ENCODE measurements at places on chromosomes 5 and 9. TPM values are rescaled to one million over a fixed set of nuclear protein-coding genes. Genes with fewer than 3 reads are reported as not detected.

GRCh38 chr9:75974016-75974766, 83.7 kb downstream of the PCSK5 start:
- H3K4me1 ChIP-seq, result no peaks in the 10 kb centered on the region
- DNase-seq, result no peak
- H3K27me3 ChIP-seq, result no peaks in the 10 kb centered on the region
- no peaks in the 10 kb centered on the region for H3K36me3 ChIP-seq

DNA sequence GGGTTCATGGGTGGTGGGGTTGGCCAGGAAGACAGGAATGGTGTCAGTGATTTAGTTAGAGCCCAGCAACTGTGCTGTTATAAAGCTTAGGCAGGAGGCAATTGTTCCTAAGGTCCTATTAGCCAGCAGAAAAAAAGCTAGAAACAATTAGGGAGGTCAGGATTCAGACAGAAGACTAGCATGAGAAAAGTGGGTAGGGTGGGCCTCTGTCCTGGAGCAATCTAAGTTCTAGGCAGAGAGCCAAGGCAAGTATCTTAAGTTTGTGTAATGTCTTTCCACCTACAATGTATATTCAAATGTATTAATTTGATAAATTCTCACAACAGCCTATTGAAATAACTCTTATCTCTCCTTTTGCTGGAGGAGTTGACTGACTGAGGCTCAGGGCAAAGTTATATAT, 6.1 kb upstream of the ZFAND5 start:
- H3K27me3 ChIP-seq, result no peaks in the 10 kb centered on the region
- DNase-seq, result no peak
- H3K27ac ChIP-seq, result no peak overlapping the region
- no peak overlapping the region for H3K4me3 ChIP-seq
- peaks cover 7% of the 10 kb centered on the region for H3K4me1 ChIP-seq
- no peaks in the 10 kb centered on the region for H3K36me3 ChIP-seq

GRCh38 chr9:98555651-98556465, 152.9 kb downstream of the GABBR2 start:
- H3K4me3 ChIP-seq, result no peak overlapping the region
- no peaks in the 10 kb centered on the region for H3K36me3 ChIP-seq
- DNase-seq, result no peak
- H3K4me1 ChIP-seq, result no peaks in the 10 kb centered on the region
- no peak overlapping the region for H3K27ac ChIP-seq
- no peaks in the 10 kb centered on the region for H3K27me3 ChIP-seq

GRCh38 chr9:69054989-69055388, 19.4 kb downstream of the FXN start:
- H3K4me3 ChIP-seq, result no peak overlapping the region
- H3K4me1 ChIP-seq, result no peaks in the 10 kb centered on the region
- peak overlapping the region; percentile 75 for H3K27ac ChIP-seq

DNA sequence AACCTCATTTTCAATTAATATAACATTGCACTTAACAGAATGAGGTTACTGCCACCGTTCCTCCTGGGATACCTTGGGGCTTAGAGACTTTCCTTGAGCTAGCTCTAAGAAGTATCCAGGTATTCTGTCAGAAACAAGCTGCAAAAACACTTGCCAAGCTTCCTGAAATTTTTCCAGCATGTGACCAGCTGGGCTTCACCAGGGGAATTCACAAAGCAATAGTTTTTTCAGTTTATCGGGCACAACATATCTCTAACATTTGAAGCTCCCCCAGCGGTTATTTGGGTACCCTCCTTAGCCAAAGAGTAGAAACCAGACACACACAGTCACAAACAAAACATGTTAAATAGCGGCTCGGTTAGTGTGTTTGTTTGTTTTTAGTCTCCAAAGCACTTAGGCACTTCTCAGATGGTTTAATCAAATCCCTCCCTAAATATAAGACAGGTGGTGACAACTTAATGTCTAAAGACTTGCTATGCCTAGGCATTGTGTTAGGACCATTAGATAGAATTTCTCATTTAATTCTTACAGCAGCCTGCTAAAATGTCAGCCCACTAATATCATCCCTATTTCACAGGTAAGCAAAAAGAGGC, 278.2 kb downstream of the GLIS3 start:
- no peaks in the 10 kb centered on the region for H3K27me3 ChIP-seq
- no peak overlapping the region for H3K27ac ChIP-seq
- H3K4me3 ChIP-seq, result no peak overlapping the region

DNA sequence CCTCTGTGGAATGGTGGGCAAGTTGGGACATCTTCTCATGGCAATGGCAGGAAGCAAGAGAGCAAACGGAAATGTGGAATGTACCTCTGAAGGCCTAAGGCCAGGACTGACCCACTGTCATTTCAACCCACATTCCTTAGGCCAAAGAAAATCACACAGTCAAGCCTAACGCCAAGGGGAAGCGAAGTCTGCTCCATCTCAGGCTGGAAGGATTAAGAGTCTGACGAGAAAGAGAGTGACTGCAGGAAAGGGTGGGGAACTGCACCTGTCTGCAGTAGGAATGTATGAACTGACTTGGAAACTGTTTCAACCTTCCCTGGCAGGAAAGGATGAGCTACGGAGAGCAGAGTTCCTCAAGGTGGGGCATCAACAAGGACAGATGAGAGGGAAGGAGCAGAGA, 90.2 kb upstream of the TAS2R1 start:
- H3K4me1 ChIP-seq, result no peaks in the 10 kb centered on the region
- H3K4me3 ChIP-seq, result no peak overlapping the region
- H3K27me3 ChIP-seq, result no peaks in the 10 kb centered on the region
- H3K36me3 ChIP-seq, result no peaks in the 10 kb centered on the region

Gene MARCHF6
- 123 TPM for total RNA-seq

Gene CYLC2
- total RNA-seq, result not detected

Gene CPEB4
- total RNA-seq, result 96.4 TPM

Measured in upper lobe of left lung (tissue), 6 donors.